Smooth muscle cell of the pulmonary artery (primary cell): ENCODE measurements at places on chromosomes 3 and 15. TPM values are rescaled to one million over a fixed set of nuclear protein-coding genes. Genes with fewer than 3 reads are reported as not detected.

The ZSCAN2 gene
- 6.5 and 8.4 TPM in 2 replicates for total RNA-seq

The KCNH8 gene
- total RNA-seq, result not detected in 2 replicates

The SERINC4 gene
- total RNA-seq, result not detected in 2 replicates

The SLC28A1 gene
- 0.10 TPM in 1 of 2 replicates, not detected in the other for total RNA-seq

The GUCA1C gene
- not detected in 2 replicates for total RNA-seq

The TIMP4 gene
- total RNA-seq, result 1.1 and 3.2 TPM in 2 replicates

The TTLL13 gene
- 0.07 TPM in 1 of 2 replicates, not detected in the other for total RNA-seq

The DUOX2 gene
- 0.03 TPM in 1 of 2 replicates, not detected in the other for total RNA-seq

The ZNF148 gene
- 33.2 and 34.1 TPM in 2 replicates for total RNA-seq

The ABHD2 gene
- 72.3 and 83.0 TPM in 2 replicates for total RNA-seq

The CLCN2 gene
- 3.3 and 4.4 TPM in 2 replicates for total RNA-seq

The FBN1 gene
- total RNA-seq, result 2,453 and 2,749 TPM in 2 replicates
